Ovary (tissue), 10 donors: ENCODE measurements at places on chromosomes 6 and 20. TPM values are rescaled to one million over a fixed set of nuclear protein-coding genes. Genes with fewer than 3 reads are reported as not detected.

The PET117 gene
- 9.9 TPM for total RNA-seq

The MLN gene
- not detected for total RNA-seq

The ADAT2 gene
- total RNA-seq = 6.1 TPM

The PRRC2A gene
- total RNA-seq = 63.4 TPM

- H3K27me3 ChIP-seq = no peaks in the 10 kb centered on the region
- no peak overlapping the region for H3K4me3 ChIP-seq
- H3K27ac ChIP-seq = no peak overlapping the region
- DNase-seq = no peak
- no peaks in the 10 kb centered on the region for H3K36me3 ChIP-seq
Measured at GRCh38 chr6:148912252-148912651, 165.4 kb downstream of the UST start.

DNA sequence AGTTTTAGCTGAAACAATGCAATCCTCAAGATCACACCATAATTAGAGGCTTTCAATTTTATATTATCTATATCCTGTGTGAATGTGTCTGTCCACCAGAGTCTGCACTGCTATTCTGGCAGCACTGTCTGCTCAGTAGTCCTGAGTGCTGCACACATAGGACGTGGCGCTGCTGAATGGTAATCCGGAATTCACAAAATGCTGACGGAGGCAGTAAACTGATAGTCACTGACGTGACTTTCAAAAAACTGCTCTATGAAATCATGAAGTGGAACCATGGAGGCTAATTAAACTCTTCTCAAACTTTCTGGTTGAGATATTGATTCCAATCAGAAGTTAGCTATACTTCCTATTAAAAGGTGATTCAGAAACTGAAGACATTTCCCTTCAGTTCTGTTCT lies 190.8 kb upstream of the NOX3 start:
- no peaks in the 10 kb centered on the region for H3K4me1 ChIP-seq
- no peaks in the 10 kb centered on the region for H3K36me3 ChIP-seq
- DNase-seq = no peak

DNA sequence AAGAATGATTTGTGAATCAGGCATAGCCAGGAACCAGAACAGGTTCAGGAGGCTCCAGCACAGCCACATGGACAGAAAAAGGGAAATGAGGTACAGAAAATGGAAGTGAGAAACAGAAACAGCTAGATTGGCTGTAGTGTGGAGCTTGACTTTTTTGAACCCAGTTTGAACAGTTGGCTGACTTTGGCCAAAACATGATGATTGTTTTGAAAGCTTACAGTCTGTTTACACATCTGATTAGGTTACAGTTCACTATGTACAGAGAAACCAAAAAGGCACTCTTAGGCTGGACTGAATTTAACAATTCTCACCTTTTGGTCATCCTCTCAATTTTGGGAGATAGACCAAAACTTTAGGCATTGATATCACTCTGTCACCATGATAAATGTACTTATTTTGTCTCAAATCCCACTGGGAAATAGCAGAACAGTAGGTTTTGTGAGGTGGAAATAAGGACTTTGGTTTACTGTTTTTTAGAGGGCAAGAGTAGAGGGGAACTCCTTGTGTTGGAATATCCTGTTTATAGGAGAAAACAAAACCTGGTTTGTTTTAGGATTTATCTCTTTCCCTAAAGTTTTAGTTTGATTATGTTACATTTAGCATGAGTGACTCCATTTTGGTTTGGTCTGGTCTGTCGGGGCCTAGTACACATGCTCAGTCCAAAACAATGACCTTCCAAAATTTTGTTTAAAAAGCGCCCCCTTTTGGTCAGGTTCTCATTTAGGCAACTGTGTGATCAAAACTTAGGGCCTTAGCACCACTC lies 123.1 kb downstream of the OLIG3 start:
- H3K27me3 ChIP-seq = no peaks in the 10 kb centered on the region
- no peaks in the 10 kb centered on the region for H3K36me3 ChIP-seq
- no peak overlapping the region for H3K4me3 ChIP-seq
- no peak for DNase-seq
